ENCODE measurements at places on chromosomes 13 and 19.

DNA sequence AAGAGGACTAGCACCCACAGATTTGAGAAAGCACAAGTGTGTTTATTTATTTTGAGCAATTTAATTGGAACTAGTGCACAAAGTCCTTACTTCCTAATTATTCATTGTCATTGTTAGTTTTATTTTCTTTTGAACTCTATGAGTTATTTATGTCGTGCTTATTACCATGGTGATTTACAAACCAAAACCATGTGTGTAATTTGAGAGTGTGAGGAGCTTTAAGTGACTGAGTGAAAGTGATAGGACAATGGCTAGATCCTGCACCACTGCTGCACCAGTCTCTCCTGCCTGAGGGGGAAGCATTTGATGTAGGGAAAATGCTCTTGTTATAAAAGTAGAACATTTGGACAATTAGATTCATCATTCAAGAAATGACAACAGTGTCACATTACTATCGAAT, 172.3 kb upstream of the KLF12 start:
- DNase-seq, result no peak

GRCh38 chr19:19329126-19329525, 8.5 kb downstream of the MAU2 start:
- no peak for DNase-seq

DNA sequence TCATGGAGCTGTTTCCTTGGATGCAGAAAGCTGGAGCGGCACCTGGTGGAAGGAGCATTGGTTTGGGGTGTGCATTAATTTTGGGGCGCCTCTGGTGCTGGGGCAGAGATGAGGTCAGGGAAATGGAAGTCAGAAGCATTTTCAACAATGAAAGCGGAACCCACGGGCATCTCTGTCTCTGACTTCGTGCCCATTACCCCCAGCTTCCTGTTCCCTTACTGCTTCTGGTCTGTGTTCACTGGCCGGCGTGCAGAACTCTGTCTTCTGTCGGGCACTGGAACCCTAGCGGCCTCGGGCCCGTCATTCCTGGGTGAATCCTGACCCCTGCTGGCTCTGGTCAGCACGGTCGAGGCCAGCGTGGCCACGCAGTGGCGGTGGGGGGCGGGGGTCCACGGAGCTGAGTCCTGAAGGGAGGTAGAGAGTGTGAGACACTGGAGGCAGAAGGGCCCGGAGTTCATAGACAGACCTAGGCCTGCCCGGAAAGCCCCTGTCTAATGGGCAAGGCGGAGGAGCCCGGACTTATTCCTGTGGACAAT, 7.9 kb upstream of the LINGO3 start:
- DNase-seq, result peak; percentile 87

DNA sequence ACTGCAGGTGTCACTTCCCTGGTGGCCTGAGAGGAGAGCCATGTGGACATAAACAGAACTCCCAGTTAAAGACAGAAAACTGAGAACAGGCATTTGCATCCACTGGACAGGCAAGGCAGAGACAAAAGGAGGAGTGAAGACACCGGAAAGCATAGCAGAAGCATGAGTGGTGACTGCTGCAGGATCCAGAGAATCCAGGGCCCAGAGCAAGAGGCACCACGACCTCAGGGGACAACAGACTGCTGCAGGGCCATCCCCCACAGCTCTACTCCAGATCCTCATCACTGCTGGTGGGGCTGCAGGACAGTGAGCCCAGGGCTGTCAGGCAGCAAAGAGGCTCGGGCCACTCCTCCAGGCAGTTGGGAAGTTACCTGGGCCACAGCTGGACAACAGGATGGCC, 14.5 kb upstream of the ISYNA1 start:
- no peak for DNase-seq
